ENCODE measurements at places on chromosomes 1 and 21. TPM values are rescaled to one million over a fixed set of nuclear protein-coding genes. Genes with fewer than 3 reads are reported as not detected.

GRCh38 chr1:163561580-163562295, 240.0 kb downstream of the NUF2 start:
- no peak for DNase-seq

DNA sequence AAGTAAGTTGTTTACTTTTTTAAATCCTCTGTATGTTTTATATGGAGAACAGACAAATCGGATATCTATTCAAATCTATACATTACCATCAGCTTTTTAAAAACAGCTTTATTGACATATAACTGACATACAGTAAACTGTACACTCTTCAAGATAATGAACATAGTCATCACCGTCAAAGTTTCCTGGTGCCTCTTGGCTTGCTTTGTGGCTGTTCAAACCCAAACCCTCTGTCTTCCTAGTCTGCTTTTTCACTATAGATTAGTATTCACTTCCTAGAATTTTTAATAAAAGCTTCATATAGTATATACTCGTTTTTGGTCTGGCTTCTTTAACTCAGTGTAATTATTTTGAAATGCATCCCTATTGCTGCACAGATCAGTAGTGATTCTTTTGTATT, 56.4 kb upstream of the TPTE start:
- DNase-seq, result no peak

GRCh38 chr1:78797108-78797781, 147.6 kb downstream of the IFI44 start:
- no peak for DNase-seq

GSTM4 gene
- total RNA-seq, result 22.6 TPM

DNA sequence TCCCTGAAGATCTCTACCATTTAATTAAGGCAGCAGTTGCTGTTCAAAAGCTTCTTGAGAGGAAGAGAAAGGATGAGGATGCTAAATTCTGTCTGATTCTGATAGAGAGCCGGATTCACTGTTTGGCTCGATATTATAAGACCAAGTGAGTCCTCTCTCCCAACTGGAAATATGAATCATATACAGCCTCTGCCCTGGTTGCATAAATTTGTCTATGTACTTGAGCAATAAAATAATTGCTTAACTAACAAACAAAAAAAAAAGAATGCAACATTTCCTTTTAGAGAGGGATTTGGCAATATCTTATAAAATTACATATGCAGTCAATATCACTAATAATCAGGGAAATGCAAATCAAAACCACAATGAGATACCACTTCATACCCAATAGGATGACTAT, 26.8 kb downstream of the ALDH9A1 start:
- no peak for DNase-seq

DNA sequence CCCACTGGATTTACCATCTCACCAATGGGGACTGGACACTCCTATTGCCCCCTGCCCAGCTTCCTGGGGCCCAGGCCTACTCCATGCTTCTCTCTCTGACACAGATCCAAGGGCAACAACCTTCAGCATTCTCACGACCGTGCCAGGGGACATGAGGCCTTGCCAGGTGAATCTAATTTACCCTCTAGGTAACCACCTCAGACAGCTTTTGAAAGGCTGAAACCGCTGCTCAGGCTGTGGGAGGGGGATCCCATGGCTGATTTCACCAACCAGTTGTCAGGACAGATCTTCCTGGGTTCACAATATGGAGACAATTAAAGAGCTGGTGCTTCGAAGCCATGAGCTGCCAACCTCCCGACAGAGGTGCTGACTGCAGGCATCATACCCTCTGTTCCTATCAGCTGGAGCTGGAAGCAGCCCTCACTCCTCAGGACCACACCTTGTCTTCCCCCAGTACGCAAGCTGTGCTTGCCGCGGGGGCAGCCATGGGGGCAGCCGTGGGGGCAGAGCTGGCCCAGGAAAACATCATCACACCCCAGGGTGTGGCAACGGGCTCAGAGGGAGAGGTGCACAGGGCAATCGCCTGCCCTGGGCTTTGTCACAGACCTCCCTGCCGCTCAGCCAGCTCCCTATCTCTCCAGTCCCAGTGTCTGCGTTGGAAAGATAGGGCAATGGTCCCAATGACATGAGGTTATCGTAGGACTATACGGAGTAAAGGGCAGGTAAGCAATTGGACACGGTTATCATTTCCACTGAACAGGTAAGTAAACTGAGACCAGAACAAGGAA, 120.2 kb downstream of the DMRTB1 start:
- DNase-seq, result peak; percentile 68

DNA sequence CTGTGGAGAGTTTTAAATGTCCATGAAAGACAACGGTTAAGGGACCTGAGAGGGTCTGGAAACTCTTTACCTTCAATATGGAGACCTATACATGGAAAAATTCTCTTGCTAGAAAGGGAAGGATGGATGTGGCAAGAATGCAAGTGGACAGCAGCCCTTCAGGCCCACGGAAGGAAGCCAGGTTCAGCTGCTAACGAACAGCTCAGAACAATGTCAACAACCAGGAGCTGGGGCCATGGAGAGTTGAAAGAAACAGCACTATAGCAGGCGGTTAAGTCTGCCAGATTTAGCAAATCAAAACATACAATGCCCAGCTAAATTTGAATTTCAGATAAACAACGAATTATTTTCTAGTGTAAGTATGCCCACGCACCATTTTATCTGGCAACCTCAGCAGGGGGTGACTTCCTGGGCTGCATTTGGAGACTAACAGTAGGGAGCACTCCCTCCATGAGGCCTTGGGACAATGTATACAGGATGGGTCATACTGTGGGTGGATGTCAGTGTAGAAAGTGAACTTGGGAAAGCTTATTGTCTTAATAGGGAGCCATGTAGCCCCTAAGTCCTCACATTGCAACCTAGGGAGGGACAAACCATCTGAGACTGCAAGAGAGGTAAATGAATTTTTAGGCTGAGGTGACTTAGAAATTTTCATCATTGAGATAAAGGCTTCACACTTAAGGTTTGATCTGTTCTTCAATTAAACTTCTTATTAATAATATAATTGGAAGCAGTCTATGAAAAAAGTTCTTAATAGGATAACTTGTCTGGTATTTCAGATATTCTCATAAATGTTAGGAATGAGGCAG, 7.8 kb upstream of the H3-3A start:
- no peak for DNase-seq

HLCS gene
- 18.8 TPM for total RNA-seq

DNA sequence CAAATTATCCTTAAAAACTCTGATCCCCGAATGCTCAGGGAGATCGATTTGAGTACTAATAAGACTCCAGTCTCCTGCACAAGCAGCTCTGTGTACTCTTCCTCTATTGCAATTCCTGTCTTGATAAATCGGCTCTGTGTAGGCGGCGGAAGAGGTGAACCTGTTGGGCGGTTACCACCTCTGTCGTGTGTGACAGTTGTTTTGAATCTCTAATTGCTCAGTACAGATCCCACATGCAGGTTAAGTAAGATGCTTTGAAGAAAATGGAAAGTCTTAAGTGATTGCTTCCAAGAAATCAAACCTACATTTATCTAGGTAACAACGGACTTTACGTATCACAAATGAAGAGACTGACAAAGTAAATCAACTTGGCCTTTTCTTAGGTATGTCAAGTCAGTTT, 35.5 kb downstream of the COA6 start:
- no peak for DNase-seq

GRCh38 chr1:199954699-199955098, 72.8 kb upstream of the NR5A2 start:
- no peak for DNase-seq

DNA sequence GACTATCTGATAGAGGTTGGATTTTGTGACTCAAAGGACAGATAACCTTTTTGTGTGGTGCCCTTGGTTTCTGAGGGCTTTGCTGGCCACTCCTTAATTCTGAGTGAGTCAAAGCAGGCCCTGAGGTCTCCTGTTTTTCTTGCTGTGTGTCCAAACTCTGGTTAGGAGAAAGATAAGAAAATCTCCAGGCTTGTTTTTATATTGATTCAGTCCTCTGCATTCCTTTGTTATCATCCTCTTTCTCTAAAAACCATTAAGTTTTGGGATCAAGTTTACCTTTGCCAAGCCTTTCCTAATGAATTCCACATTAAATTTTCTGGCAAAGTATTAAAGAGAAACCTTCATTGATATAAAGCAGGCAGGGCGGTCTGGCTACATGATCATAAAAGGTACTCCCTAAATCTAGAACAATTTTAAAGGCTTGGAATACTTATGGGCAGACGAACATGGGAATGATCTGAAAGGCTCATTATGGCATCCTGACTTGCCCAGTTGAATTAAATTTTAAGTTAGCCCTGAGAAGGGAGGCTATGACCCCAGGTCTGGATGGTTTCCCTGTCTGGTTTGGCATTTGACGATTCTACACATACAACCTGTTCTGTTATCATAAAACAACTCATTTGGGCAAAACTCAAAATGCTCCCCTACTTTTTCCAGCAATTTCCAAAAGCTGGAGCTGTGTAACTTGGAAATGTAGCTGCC, 20.8 kb downstream of the ZBTB8B start:
- DNase-seq, result no peak

DNA sequence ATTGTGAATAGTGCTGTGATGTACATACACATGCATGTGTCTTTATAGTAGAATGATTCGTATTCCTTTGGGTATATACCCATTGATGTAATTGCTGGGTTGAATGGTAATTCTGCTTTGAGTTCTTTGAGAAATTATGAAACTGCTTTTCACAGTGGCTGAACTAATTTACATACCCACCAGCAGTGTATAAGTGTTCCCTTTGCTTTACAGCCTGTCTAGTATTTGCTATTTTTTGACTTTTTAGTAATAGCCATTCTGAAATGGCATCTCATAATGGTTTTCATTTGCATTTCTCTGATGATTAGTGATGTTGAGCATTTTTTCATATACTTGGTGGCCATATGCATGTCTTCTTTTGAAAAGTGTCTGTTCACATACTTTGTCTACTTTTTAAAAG, 54.5 kb upstream of the FAM78B start:
- DNase-seq, result no peak

GRCh38 chr21:46568562-46568961, 36.3 kb downstream of the S100B start:
- DNase-seq, result no peak

KLHL21 gene
- 23.4 TPM for total RNA-seq

KCNC4 gene
- total RNA-seq, result 12.8 TPM

DNA sequence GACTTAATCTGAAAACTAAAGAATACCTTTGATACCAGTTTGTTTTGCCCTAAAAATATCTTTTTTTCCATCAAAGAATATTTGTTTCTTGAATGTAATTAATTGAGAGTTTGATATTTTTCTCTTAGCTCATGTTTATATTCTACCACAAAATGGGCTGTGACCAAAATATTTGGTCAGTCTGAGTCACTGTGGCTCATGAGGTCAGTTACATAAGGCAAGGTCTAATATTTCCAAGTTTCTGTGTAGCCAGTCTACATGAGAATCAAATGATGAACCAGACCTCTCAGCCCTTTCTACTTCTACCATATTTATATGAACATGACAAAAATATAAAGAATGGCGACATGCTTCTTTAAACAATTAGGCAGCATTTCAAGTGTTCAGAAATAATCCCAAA, 83.0 kb upstream of the IVNS1ABP start:
- no peak for DNase-seq

DNA sequence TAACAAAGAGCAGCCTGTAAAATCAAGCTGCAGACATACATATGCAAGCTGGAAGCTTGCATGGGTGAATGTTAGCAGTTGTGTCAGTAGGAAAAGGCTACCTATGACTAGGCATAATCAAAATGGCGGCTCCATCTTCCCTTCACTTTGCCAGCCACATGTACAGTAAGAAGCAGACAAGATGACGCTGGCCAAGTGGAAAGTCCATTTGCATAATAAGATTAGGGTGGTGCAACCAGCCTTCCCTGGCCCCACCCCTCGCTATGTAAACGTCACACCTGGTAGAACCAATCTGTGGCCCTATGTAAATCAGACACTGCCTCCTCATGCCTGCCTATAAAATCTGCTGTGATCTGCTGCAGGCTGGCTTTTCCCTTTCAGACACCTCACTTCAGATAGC, 171.9 kb upstream of the USP25 start:
- no peak for DNase-seq

GRCh38 chr1:46171871-46172270, 3.0 kb upstream of the TSPAN1 start:
- DNase-seq, result no peak

GRCh38 chr1:93666613-93667384, 14.8 kb downstream of the BCAR3 start:
- DNase-seq, result no peak

MCOLN3 gene
- 3.8 TPM for total RNA-seq

TGFB2 gene
- 1.6 TPM for total RNA-seq

SFN gene
- total RNA-seq, result 1.3 TPM

DNA sequence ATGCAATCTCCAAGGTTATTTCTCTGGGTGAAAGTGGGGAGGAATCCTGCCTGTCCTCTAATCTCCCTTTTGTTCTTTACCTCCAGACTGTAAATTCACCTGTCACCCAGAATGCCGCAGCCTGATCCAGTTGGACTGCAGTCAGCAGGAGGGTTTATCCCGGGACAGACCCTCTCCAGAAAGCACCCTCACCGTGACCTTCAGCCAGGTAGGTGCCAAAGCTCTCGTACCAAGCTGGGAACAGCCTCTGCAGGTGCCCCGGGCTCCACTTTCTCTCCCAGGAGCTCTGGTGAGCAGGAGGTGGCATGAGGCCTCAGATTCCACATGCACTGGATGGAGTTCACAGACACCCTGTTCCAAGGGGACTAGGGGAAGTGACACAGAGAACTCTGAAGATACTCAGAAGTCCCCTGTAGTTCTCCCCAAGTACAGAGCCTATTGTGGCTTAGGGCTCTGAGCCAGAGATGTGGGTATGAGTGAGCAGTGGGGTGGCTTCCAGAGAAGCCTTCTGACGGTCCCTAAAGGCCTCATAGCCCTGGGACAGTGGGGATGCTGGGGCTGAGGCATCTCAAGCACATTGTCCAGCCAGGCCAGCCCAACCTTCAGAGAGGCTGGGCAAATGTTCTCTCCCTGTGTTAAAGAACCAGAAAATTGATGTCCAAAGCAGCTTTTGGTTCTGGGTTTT, 30.9 kb downstream of the RASSF5 start:
- no peak for DNase-seq

DNA sequence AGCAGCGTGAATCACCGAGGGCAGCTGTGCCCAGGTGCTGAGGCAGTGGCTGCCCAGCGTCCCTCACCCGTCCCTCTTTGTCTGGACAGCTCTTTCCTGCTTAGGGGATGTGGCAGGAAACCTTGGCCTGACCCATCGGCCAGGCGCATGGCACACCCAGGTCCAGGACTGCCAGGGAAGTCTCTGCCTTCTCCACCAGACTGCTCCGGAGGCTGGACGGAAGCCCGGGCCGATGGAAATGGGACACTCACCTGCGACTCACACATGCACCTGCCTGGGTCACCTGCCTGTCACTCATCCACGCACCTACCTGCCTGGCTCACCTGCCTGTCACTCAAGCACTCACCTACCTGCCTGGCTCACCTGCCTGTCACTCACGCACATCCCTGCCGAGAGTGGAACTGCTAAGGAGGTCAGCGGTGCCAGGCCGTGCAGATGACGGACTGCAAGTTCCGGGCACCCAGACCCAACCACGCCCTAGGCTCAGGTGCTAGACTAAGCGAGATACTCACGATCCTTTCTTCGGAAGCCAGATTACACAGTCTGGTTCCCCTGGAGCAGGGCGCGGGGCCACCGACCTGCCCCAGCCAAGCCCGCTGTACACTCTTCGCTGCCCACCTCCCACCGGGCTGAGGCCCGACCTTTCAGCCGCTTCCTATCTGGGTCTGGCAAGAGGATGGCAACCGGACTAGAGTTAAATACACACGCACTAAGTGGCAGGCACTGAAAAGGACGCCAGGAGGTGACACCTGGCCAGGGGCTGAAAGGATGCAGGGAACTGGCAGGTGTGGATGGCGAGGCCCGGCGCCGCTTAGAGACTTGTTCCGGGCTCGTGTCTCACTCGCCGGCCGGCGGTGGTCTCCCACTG, 1.1 kb downstream of the UBE2J2 start:
- DNase-seq, result no peak

- no peak for DNase-seq
Observed at GRCh38 chr1:244887281-244887680, 22.9 kb upstream of the HNRNPU start.
